Ovary (tissue), 10 donors: ENCODE measurements at places on chromosomes 7 and 10.

DNA sequence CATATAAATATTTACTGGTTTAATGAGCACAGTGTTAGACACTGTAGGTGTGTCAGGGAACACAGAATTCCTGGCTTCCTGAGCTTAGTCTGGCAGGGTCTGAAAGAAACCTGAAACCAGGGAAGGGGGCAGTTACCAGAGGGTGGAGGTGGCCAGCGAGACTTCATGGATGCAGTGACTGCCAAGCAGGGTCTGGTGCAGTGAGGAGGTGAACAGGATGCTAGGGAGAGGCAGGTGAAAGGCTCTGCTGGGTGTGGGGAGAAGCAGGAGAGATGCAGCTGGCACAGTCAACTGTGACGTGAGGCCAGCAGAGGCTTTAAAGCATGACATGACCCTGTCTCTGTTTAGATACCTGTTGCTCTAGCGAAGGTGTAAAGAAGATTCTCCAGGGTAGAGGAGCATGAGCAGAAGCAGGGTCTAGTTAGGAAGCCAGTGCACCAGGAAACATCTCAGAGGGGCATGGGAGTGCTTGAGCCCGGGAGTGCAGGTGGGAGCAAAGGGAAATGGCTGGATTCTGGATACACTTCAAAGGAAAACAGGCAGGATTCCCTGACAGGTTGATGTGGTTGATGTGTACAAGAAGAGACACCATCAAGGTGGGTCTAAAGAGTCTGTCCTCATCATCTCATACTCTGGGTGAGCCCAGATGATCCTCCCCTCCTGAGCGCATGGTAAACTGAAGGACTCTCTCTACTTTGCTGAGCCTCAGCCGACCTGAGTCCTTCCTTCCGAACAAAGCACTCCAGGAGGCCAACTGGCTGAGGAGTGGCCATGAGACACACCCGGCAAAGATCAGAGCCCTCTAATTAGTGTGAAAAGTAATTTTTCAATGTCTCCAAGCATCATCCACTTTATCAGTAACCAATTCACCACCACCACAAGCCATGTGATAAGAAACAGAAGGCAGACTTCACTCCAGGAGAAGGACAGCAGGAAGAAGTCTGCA, 186.8 kb downstream of the COBL start:
- DNase-seq: no peak

- DNase-seq: no peak
Measured at GRCh38 chr10:125979976-125980375, 83.6 kb downstream of the FANK1 start.

DNA sequence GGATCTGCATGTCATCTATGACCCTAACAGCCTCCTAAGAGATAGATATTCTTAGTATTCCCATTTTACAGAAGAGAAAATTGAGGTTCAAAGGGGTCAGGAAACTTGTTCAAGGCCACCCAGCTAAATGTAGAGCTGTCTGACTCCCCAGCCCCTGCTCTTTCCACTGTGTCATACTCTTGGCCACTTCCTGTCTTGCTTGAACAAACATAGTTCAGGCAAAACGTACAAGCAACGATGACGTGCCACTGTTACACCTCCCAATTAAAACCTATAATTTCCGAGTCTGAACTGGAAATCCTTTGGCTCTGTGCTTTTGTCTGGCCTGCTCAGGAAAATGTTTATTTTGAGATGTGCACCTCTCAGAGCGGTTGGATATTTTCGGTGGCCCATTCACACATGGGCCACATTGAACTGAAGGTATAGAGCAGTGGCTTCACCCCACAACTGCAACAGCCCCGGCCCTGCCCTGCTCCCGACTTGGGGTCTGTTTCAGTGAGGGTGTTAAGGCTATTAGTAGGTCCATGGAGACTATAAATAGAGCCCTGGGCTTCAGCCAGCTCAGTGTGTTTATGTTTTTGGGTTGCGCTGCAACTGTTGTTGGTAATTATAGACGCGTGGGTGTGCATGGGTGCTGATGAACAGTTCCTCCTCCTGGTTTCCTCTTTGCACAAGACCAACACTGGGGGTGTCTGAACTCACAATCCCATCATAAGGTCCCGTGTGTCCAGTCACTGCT, 172.3 kb upstream of the ADO start:
- DNase-seq: no peak

- DNase-seq: no peak
Measured at GRCh38 chr7:27636326-27637006, 26.2 kb downstream of the HIBADH start.

- DNase-seq: no peak
Measured at GRCh38 chr10:60140651-60141632, 234.6 kb upstream of the CCDC6 start.

GRCh38 chr7:54111814-54112511, 430.2 kb upstream of the VSTM2A start:
- no peak for DNase-seq

GRCh38 chr7:87604264-87604663, 3.6 kb upstream of the ABCB1 start:
- DNase-seq: no peak

GRCh38 chr10:22536620-22537019, 177.8 kb downstream of the PIP4K2A start:
- DNase-seq: no peak

DNA sequence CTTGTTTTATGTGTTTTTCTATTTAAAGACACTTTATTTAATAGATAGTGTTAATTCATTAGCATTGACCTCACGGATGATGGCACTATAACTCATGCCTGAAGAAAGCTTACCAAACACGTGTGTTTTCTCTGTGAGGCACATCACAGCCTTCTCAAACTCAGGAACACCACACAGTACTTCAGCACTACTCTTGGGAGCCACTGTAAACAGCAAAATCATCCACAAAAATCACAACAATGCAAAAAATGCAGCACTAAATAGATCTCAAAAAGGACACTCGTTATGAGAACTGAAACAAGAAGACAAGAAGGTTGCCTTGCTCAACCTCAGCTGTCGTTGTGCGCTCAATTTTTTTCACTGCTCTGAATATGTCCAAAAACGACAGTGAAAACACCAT, 12.0 kb upstream of the PARP12 start:
- DNase-seq: no peak

- DNase-seq: no peak
Measured at GRCh38 chr10:24685958-24686540, 37.6 kb downstream of the ARHGAP21 start.

DNA sequence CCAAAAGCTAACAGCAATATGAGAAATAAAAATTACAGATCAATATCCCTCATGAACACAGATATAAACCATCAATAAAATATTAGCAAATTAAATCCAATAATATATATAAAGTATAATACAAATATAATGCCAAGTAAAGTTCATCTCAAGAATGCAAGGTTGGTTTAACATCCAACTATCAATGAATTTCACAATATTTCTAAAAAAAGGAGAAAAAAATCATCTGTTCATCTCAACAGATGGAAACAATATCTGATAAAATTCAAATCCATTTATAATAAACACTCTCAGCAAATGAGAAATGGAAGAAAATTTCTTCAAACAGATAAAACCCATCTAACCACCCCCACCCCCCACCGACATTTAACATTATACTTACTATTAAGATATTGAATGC, 86.9 kb downstream of the SIRT1 start:
- DNase-seq: no peak

DNA sequence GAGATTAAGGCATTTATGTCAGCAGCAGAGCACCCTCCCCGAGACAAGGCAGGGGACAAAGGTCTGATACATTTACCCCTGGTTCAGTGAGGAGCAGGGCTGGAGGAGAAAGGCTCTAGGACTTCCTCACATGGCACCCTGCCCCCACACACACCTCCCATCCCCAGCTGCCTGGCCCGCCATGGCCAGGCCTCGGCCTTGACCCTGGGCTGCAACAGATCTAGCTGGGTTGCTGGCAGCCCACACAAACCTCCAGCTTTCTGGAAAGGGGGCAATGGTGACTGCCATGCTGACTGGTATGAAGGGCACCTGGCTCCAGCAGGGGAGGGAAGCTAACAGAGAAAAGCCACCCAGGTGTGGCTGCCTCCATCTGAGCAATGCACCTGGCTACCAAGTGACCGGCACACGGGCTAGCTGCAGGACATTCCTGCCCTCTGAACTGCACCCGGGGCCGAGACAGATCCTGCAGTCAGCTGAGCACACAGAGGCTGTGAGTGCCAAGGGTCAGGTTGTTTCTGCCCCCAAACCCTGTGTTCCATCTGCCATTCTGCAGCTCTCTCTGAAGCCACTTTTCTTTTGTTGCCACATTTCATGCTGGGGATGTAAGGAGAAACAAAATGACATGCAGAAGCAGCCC, 85.8 kb upstream of the LRRC18 start:
- DNase-seq: no peak

- no peak for DNase-seq
Measured at GRCh38 chr10:77702166-77702565, 64.6 kb upstream of the KCNMA1 start.

DNA sequence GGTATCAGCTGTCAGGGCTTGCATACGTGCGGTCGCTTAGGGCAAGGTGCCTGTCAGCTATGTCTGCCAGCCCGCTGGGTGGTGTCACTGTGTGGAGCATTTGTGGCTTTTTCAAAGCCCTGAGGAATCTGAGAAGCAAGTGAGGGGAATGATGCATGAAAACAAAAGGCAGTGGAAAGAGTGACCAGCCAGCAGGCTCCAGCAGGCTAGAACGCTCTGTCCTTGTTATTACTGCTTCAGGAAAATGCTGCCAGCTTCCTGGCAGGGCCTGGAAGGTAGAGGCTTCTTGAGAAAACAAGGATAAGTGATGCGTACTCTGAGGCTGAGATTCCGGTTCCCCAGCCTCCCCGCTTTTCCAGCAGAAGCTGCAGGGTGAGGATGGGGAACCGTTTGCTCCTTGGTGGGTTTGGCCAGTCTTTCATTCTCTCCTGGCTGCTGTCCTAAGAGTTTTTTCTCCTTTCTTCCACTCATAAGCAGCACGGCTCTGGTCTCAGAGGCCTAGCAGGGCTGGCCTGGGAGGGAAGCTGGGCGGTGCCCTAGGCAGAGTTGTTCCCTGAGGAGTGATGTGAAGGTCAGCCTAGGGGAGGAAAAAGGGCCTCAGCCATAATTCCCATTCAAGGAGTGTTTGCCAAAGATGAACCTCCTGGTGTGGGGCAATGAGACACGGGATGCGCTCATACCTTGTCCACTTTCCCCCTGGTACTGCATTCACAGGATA, 42.8 kb upstream of the MKLN1 start:
- DNase-seq: peak; percentile 64

DNA sequence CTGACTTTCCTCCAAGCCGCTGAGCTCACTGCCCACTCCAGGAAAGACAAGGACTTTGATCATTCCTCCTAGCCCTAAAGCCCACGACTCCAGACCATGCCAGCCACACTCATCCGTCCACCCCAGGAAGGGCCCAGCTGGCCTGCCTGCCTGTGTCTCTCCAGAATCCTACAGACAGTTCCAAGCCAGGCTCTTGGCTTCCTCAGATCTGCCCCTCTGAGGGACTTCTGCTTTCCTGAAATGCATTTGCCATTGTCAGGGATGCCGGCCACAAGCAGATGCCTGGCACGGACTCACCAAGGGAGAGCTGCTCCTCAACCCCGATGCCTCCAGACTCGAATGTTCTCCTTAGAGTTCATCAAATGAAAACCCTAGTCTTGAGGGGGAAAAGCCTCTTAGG, 155.8 kb downstream of the OAT start:
- no peak for DNase-seq

GRCh38 chr10:88065383-88066049, 202.1 kb downstream of the PTEN start:
- no peak for DNase-seq

DNA sequence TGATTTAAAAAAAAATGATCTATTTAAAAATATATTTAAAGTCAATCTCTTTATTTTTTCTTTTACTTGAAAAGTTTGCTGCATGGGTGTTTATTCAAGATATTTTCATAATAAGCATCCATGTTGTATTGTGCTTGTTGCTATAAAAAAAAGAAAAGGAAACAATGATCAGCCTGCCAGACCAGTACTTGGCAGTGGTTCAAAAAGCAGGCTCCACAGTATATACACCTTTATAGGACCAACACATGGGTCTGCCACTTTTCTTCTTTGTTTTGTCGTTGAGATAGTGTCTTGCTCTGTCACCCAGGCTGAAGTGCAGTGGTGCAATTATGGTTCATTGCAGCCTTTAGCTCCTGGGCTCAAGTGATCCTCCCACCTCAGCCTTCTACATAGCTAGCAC, 228.0 kb downstream of the TWIST1 start:
- no peak for DNase-seq
